ENCODE measurements at places on chromosomes 5 and 9. TPM values are rescaled to one million over a fixed set of nuclear protein-coding genes. Genes with fewer than 3 reads are reported as not detected.

RNF208 gene
- 1.2 TPM for total RNA-seq

NEK6 gene
- 32.8 TPM for total RNA-seq

ANKDD1B gene
- total RNA-seq = 0.38 TPM

RFK gene
- 21.0 TPM for total RNA-seq

PTGS1 gene
- total RNA-seq = 13.6 TPM

HK3 gene
- total RNA-seq = 170 TPM

C5orf58 gene
- total RNA-seq = not detected

PCBD2 gene
- 14.6 TPM for total RNA-seq

TUSC1 gene
- 9.5 TPM for total RNA-seq

DNA sequence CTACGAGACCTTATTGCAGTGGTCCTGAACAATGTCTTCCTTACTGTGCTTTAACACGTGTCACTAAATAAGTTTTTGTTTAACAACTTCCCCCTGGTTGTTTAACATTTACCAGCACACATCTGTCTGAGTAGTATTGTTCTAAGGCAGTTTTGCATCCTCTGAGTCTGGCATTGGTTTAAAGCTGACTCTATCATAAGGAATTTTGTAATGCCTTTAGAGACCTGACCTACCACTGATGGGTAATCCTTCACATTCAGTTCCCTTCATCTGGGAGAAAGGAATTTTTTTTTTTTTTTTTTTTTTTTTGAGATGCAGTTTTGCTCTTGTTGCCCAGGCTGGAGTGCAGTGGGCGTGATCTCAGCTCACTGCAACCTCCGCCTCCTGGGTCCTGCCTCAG is 20.0 kb upstream of the PCAT7 start:
- H3K36me3 ChIP-seq = no peaks in the 10 kb centered on the region
- H3K4me3 ChIP-seq = no peak overlapping the region
- H3K4me1 ChIP-seq = no peaks in the 10 kb centered on the region

- no peak overlapping the region for H3K27ac ChIP-seq
- H3K4me3 ChIP-seq = no peak overlapping the region
- no peaks in the 10 kb centered on the region for H3K27me3 ChIP-seq
- H3K36me3 ChIP-seq = no peaks in the 10 kb centered on the region
- DNase-seq = no peak
These were observed 238.0 kb upstream of the IRX2 start for GRCh38 chr5:2989517-2989916.

DNA sequence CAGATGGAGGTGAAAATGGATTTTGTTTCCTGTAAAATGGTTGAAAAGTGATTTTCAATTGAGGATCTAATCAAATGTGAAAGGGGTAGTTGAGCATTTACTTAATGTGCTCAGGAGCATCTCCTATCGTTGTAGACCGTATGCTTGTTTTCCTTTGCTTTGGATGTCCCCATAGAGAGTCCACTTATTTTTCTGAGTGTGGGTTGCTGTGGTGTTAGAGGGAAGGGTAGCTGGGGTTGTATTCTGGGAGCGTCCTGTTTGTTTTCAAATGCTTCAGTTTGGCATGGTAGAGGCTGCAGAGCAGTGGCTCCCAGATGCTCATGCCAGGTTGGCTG is 154.1 kb downstream of the MAT2B start:
- H3K27ac ChIP-seq = no peak overlapping the region
- DNase-seq = no peak
- no peak overlapping the region for H3K4me3 ChIP-seq
- no peaks in the 10 kb centered on the region for H3K4me1 ChIP-seq
- H3K36me3 ChIP-seq = no peaks in the 10 kb centered on the region

DNA sequence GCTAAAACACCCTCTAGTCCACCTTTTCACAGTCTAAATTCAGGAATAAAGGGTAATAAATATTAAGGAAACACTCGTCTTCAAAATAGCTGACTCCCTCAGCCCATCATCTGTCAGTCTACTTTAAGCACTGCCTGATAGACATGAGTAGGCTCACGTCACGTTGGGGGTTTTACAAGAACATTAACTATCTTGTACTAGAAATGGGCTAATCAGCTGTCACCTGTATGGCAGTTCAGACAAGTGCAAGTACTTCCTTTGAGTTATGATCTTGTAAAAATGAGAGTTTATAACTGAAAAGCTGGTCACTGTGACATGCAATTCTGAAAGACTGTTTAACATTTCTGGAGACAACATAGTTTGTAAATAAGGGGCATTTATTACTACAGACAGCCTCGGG is 936.7 kb upstream of the CTNND2 start:
- no peak for DNase-seq
- H3K27me3 ChIP-seq = no peaks in the 10 kb centered on the region
- H3K27ac ChIP-seq = no peak overlapping the region
- H3K36me3 ChIP-seq = no peaks in the 10 kb centered on the region
- no peaks in the 10 kb centered on the region for H3K4me1 ChIP-seq

- H3K4me3 ChIP-seq = no peak overlapping the region
- peak overlapping the region; percentile 47 for H3K27ac ChIP-seq
- no peak for DNase-seq
- H3K27me3 ChIP-seq = no peaks in the 10 kb centered on the region
- peaks cover 88% of the 10 kb centered on the region for H3K4me1 ChIP-seq
These were observed 9.8 kb downstream of the PIK3R1 start for GRCh38 chr5:68225188-68225910.

DNA sequence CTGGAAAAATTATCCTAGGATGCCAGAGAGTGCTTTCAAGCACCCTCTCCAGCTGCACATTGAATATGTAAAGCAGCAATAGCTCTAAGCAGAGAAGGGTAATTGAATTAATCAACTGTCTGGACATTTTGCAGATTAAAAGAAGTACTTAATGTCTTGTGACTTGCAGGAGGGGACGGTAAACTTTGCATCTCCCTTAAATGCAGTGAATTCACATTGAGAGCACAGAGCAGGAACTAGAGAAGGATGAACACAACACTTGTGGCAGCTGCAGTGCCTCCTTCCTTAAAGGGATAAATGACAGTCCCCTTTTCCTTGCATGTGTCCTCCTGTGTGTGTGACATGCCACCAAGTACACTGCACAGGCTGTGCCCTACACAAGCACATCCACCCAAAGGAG is 7.4 kb upstream of the CDK5RAP2 start:
- H3K27me3 ChIP-seq = no peaks in the 10 kb centered on the region
- peaks cover 5% of the 10 kb centered on the region for H3K4me1 ChIP-seq
- no peak for DNase-seq
- no peak overlapping the region for H3K27ac ChIP-seq
- no peaks in the 10 kb centered on the region for H3K36me3 ChIP-seq

DNA sequence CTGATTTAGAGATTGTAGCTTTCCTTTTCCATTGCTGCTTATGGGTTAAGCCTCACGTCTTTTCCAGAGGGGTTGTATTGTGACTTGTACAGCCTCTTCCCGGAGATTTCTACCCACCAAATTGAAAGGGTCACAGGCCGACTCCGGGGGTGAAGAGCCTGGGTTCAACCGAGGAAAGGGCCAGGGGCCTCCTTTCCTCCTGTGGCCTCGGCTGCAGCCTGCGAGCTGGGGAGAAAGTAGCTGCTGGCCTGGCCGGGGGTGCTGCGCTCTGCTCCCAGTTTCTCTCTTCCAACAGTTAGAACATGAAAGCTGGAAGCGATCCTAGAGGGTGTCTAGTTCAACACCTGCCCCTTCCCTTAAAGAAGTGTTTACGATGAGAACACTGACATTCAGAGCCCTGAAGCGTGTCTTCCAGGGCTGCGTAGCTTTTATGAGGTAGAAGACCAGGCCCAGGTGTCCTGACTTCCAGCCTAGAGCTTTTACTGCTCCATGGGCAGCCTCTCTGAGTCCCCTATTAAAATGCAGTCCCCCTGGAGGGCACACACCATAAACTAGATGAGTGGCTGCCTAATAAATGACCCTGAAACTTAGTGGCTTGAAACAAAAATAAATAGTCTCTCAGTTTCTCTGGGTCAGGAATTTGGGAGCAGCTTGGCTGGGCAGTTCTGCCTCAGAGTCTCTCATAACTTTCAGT is 56.9 kb downstream of the ACER2 start:
- H3K36me3 ChIP-seq = no peaks in the 10 kb centered on the region
- H3K27me3 ChIP-seq = no peaks in the 10 kb centered on the region
- DNase-seq = no peak

- no peaks in the 10 kb centered on the region for H3K36me3 ChIP-seq
- H3K4me3 ChIP-seq = no peak overlapping the region
- H3K4me1 ChIP-seq = no peaks in the 10 kb centered on the region
- no peak for DNase-seq
These were observed 132.9 kb downstream of the ROR2 start for GRCh38 chr9:91817106-91817492.

DNA sequence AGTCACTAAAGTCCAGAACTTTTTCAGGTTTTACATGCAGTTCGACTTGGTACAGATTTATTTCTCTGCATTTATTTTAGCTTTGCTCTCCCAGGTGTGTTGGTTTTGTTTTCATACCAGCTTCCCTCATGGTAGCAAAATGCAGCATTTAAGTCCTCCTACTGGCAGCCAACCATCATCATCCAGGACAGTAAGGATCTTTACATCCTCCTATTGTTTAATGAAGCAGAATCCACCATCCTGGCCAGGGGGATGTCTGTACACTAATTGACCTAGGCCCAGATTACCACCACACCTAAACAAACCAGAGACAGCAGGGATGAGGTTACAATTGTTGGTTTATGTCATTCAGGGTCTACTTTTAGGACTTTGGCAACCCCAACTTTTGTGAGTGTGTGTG is 22.3 kb downstream of the CAMK4 start:
- no peak for DNase-seq
- no peaks in the 10 kb centered on the region for H3K27me3 ChIP-seq
- no peak overlapping the region for H3K27ac ChIP-seq
- H3K4me3 ChIP-seq = no peak overlapping the region
- H3K4me1 ChIP-seq = no peaks in the 10 kb centered on the region

- peaks cover 4% of the 10 kb centered on the region for H3K4me1 ChIP-seq
- no peak overlapping the region for H3K4me3 ChIP-seq
- no peak for DNase-seq
These were observed 32.9 kb downstream of the ACER2 start for GRCh38 chr9:19441730-19442129.

GRCh38 chr9:123070198-123070597 is 36.7 kb downstream of the GPR21 start:
- H3K27ac ChIP-seq = no peak overlapping the region
- peaks cover 26% of the 10 kb centered on the region for H3K4me1 ChIP-seq
- DNase-seq = no peak
- peaks cover 93% of the 10 kb centered on the region for H3K36me3 ChIP-seq
- no peak overlapping the region for H3K4me3 ChIP-seq
- no peaks in the 10 kb centered on the region for H3K27me3 ChIP-seq

- H3K4me1 ChIP-seq = no peaks in the 10 kb centered on the region
- no peak overlapping the region for H3K27ac ChIP-seq
- no peaks in the 10 kb centered on the region for H3K36me3 ChIP-seq
- no peaks in the 10 kb centered on the region for H3K27me3 ChIP-seq
- no peak for DNase-seq
These were observed 10.3 kb downstream of the ACTL7B start for GRCh38 chr9:108845507-108845906.

- H3K27me3 ChIP-seq = peaks cover 3% of the 10 kb centered on the region
- no peaks in the 10 kb centered on the region for H3K36me3 ChIP-seq
- DNase-seq = no peak
- no peak overlapping the region for H3K4me3 ChIP-seq
These were observed 208.6 kb upstream of the ANKH start for GRCh38 chr5:15080219-15080618.

DNA sequence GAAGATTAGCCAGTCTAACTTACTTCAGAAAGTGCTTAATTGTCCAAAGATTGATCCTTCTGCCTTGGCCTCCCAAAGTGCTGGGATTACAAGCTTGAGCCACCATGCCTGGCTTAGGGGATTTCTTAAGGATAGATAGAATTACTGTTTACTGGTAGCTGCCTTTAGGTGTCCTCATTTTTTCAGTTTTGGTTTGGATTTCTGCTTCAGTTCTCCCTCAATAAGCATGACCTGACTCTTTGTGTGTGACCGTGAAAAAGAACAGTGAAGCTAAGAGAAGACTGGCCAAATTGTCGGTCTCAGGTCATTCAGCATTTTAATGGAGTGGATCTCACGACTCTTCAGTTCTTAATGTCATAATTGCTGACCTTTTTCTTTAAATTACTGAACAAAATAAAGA is 22.9 kb upstream of the CMYA5 start:
- H3K36me3 ChIP-seq = peaks cover 73% of the 10 kb centered on the region
- no peak overlapping the region for H3K4me3 ChIP-seq
- H3K27ac ChIP-seq = no peak overlapping the region
- H3K27me3 ChIP-seq = no peaks in the 10 kb centered on the region
